ENCODE measurements at places on chromosomes 2 and 18.

GRCh38 chr18:79586436-79587225 is 93.0 kb upstream of the CTDP1 start:
- DNase-seq = no peak

DNA sequence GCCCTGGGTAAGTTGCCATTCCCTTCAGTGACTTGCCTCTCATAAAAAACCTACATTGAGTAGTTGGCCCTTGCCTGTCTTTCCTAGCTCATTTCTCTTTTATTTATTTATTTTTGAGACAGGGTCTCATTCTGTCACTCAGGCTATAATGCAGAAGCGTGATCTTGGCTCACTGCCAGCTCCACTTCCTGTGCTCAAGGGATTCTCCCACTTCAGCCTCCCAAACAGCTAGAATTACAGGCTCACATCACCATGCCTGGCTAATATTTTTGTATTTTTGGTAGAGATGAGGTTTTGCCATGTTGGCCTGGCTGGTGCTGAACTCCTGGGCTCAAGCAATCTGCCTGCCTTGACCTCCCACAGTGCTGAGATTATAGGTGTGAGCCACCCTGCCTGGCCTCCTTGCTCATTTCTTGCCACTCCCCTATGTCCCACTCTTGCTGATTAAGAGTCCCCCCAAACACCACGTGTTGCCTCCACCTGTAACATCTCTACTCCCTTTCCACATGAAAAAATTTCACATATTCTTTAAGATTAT is 12.6 kb downstream of the EVA1A start:
- DNase-seq = no peak

DNA sequence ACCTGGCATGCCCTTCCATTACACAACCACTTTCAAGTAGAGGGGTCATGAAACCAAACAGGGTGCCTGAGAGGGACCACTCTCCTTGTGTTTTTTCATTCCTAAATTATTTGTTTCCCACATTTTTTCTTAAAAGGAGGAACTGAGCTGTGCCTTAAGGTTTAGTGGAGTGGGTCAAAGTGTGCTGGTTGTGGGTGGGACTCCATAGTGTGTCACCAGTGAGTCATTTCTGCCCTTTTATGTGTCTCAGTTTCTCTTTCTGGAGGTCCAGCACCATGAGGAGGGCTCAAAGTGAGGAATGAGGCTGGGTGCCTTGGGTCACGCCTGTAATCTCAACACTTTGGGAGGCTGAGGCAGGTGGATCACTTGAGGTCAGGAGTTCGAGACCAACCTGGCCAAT is 37.8 kb downstream of the COMMD1 start:
- no peak for DNase-seq

- no peak for DNase-seq
Measured at GRCh38 chr2:30561349-30561748, 114.3 kb downstream of the LCLAT1 start.

- no peak for DNase-seq
Measured at GRCh38 chr2:120514521-120514920, 168.6 kb downstream of the INHBB start.

- DNase-seq = no peak
Measured at GRCh38 chr2:37869771-37870170, 55.3 kb upstream of the RMDN2 start.

GRCh38 chr18:51946946-51947345 is 393.1 kb upstream of the DCC start:
- no peak for DNase-seq

- DNase-seq = no peak
Measured at GRCh38 chr2:107354175-107354574, 468.2 kb upstream of the ST6GAL2 start.

DNA sequence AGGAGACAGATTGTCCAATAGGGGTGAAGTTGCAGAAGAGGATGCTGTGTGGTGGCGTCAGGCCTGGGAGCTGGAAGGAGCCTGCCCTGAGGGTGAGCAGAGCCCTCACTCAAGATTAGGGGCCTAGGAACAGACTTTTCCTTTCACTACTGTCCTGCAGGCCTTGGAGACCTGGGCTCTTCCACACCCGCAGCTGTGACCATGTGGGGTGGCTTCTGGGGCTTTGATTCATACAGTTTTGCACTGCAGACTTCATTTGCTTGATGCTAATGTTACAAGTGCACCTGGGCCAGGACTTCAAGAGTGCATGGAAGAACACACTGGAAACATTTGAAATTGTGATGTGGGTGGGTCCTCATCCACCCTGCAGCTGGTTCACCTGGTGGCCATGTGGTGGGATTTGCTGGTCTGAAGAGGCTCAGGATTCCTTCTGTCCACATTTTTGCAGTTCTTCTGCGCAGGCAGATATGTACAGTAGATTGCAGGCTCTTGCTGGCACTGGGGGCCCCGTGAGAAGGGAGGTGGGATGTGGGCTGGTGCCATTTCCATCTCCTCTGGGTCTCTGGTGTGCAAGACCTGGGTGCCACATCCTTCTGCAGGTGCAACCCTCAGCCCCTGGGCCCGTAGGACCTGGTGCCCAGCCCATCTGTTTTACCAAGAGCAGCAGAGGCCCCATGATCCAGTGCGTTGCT is 9.9 kb downstream of the GLI2 start:
- no peak for DNase-seq

DNA sequence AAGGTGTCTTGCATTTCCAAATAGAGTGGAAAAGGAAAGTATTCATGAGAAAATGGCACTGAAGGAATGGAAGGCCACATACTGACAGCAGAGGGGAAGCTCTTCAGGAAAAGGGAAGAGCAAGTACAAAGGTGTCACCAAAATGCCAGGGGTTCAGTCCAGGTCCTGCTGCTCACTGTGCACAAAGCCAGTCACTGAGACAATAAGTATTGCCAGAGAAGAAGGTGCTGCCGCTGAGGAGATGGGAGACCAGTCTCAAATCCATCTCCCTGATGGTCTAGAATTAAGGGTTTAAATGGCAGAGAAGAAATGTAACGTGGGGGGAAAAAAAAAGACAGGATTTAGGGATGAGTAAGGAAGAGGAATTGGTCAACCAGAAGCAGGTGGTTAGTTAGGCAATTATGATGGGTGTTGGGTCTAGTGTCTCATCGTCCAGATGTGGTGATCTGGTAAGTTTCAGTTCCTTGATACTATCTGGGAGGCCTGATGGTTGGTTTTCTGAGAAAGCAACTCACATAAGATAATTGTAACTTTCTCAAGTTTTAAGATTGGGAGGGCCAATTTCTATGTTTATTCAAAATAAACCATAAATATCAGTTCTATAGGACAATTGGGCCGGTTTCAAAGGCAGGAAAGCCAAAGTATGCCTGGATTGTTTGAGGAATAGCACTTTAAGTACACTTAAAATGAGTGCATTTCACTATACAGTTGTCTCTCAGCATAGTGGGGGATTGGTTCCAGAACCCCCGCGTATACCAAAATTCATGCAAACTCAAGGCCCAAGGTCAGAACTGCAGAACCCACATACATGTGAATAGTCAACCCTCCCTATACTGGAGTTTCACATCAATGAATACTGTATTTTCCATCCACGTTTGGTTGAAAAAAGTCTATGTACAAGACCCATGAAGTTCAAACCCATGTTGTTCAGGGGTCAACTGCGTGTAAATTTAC is 109.1 kb upstream of the DNAJC10 start:
- no peak for DNase-seq

GRCh38 chr2:102436323-102436722 is 13.4 kb downstream of the IL18RAP start:
- no peak for DNase-seq

DNA sequence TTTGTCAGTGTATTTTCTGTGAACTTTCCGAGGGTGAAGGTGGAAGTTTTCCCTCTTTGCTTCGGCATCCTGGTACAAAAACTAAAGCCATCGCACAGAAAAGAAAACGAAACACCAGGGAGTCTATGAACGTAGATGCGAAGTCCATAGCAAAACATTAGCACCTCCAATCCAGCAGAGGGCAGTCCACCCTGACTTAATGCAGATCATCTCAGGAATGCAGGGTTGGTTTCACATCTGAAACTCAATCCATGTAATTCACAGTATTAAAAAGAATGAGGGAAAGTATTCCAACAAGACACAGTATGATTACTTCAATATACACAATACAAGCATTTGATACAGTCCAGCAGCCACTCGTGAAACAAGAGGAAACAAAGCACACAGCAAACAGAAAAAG is 70.8 kb downstream of the RTP5 start:
- no peak for DNase-seq

- DNase-seq = no peak
Measured at GRCh38 chr2:199458806-199459285, 1.1 kb upstream of the SATB2 start.

DNA sequence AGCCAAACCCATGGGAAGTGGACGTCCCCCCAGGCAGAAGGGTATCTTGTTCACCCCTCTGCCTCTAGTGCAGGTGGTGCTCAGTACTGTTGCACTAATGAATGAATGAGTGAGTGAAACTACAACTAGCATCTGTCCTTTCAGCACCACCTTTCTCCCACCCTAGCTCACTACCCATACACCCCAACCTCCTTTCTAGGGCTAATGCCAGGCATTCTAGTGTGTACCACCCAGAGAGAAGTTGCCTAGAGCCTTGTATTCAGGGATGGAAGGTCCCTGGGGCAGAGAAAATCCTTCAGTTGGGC is 22.5 kb downstream of the CCT7 start:
- DNase-seq = no peak

- no peak for DNase-seq
Measured at GRCh38 chr2:230690439-230690838, 22.2 kb upstream of the CAB39 start.

- no peak for DNase-seq
Measured at GRCh38 chr18:51051105-51051712, 21.2 kb downstream of the SMAD4 start.

DNA sequence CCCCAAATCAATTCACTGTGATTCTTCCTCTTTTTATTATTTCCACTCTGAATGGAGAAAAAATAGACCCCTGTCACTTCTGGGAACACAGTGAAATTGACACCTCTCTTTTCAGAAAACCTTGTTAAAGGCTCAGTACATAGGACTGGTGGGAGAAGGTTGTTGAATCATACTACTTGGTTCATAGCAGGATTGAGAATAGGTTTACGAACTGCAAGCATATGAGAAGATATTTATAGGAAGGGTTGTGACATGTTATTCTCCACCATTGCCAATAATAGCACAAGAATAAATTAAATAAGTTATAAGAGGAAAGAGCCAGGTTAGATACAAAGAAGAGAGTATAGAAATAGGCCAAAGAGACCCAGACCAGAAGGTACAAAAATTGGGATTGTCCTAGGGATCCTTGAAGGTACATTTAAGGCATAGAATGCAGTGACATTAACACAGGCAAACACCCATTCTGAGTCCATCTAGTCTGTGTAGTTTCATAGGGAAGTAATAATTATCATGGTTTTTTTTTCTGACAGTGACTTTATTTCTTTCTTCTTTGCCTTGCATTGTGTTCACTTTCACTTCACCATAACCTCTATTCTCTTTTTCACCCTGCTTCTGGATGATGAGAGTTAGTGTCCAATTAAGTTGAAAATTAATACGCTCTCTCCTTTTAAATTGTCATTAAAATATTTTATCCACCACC is 21.8 kb upstream of the SERPINE2 start:
- no peak for DNase-seq

DNA sequence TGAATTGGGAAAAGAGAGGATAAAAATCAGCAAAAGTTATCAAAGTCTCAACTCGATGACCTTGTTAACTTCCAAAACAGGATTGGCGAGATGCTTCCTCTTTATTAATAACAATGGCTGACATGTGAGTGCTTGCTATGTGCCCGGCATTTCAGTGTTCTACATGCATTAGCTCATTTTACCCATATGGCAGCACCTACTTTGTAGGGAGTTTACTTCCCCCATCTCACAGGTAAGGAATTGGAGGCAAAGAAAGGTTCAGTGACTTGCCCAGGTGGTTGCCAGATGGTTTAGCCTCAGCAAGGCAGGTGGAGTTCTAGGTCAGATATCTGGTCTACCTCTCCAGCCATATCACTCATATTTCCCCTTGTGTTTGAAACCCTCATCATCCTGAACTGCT is 12.4 kb downstream of the TFCP2L1 start:
- DNase-seq = no peak

DNA sequence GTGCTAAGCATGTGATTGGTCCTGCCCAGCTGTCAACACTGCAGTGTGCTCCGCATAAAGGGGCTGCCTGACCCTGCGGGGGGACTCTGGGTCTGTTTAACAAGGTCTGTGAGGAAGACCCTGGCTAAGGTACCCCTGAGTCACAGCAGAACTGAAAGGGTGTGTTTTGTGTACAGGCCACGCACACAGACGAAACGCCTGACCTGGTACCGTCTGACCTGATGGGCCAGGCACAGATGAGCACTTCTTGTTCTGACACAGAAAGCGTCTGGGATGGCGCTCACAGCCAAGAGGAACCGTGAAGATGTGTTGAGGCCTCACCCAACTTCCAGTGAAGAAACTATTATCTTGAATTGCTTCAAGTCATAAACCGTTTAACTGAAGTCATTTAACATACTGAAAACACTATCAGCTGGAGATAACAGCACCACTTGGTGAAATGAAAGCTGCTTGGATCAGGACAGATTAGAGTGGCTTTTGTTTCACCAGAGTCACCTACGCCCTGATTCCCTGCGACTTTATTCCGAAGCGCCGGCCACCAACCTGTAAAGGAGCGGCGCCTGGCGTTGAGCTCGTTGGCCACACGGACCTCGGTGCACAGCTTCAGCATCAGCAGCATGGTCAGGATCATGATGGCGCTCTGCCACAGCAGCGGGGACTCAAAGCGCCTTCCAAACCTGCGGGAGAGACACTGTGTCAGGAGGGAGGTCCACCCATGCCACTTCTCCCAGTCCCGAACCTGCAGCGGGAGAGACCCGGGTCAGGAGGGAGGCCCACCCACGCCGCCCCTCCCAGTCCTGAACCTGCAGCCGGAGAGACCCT is 8.5 kb downstream of the SLC66A2 start:
- DNase-seq = no peak

- DNase-seq = no peak
Measured at GRCh38 chr2:144133936-144134665, 385.8 kb downstream of the ZEB2 start.

DNA sequence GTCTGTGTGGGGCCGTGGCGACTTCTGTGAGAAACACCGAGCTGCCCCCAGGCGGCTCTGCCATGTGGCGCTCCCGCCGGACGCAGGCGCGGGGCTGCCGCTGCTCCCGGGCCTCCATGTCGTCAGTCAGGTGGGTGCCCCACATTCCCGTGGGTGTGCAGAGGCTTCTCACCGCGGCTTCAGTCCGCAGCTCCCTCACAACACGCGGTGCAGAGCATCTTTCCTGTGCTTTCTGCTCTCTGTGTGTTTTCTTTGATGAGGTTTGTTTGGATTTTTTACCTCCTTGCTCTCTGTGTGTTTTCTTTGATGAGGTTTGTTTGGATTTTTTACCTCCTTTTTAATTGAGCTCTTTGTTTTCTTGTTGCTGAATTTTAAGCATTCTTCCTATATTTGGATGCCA is 13.0 kb downstream of the AQP12A start:
- DNase-seq = no peak

GRCh38 chr2:16537347-16537746 is 128.3 kb downstream of the CYRIA start:
- DNase-seq = no peak

GRCh38 chr18:47635416-47635815 is 295.0 kb downstream of the SMAD2 start:
- no peak for DNase-seq

- DNase-seq = no peak
Measured at GRCh38 chr18:49697757-49698524, 115.4 kb downstream of the ACAA2 start.

- DNase-seq = no peak
Measured at GRCh38 chr2:233079953-233080835, 20.1 kb downstream of the INPP5D start.
